ENCODE measurements at places on chromosomes 3 and 15.

GRCh38 chr3:113439606-113440005 lies 1.7 kb downstream of the CFAP44 start:
- no peak for DNase-seq

DNA sequence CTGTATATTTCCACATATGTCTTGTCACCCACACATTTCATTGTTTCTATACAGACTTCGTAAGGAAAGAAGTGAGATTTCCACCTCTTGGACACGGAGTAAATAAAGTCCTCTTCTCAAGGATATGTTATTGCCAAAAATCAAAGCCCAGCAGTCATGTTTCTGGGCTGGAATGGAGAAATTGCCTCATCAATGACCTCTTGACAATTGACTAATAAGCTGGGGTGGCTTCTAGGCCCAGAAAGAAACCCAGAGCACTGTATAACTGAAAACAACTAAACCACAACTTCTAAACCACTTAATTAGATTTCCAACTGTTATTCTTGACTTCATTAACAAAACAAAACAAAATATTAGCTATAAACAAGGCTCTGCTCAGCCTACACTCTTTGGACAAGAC lies 56.4 kb upstream of the SLC24A5 start:
- no peak for DNase-seq

GRCh38 chr3:166052440-166052839 lies 215.2 kb upstream of the BCHE start:
- DNase-seq, result no peak

DNA sequence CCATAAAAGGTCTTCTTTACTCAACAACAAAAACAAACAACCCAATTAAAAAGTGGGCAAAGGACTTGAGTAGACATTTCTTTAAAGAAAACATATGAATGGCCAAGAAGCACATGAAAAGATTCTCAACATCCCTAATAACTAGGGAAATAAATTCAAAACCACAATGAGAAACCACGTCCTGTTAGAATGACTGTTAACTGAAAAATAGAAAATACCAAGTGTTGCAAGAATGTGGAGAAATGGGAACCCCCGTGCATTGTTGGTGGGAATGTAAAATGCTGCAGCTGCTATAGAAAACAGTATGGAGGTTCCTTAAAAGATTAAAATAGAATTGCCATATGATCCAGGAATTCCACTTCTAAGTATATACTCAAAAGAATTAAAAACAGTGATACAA lies 34.8 kb downstream of the NMNAT3 start:
- DNase-seq, result no peak

DNA sequence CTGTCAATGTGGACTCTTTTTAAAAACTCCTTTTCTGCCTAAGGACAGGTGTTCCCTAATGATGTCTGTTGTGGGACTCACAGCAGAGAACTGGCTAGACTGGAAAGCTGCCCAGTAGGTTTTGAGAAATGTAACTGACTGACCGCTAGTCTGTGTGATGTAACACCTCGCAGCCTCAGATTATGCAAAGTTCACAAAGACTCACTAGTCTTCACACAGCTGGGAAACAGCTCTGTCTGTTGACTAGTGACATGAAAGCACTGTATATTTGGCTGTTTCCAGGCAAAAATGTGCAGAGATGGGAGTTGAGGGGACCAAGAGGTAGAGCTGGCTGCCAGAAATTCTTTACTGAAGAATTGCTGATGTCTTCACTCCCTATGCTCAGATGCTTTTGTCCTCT lies 10.3 kb downstream of the PDZRN3 start:
- DNase-seq, result no peak

DNA sequence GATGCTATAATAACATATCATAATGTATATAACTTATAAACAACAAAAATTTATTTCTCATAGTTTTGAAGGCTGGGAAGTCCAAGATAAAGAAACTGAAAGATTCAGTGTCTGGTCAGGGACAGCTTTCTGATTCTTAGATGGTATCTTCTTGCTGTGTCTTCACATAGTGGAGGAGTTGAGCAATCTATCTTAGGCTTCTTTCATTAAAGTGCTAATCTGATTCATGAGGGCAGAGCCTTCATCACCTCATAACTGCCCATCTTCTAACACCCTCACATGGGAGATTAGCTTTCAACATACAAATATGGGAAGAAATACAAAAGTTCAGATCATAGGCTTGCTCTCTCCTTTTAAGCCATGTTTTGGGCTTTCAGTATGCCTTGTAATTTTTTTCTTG lies 774.8 kb upstream of the EPHA6 start:
- no peak for DNase-seq

GRCh38 chr3:124619887-124620599 lies 110.2 kb upstream of the UMPS start:
- DNase-seq, result peak; percentile 31

GRCh38 chr15:81297147-81297572 lies 26.8 kb downstream of the STARD5 start:
- DNase-seq, result no peak

DNA sequence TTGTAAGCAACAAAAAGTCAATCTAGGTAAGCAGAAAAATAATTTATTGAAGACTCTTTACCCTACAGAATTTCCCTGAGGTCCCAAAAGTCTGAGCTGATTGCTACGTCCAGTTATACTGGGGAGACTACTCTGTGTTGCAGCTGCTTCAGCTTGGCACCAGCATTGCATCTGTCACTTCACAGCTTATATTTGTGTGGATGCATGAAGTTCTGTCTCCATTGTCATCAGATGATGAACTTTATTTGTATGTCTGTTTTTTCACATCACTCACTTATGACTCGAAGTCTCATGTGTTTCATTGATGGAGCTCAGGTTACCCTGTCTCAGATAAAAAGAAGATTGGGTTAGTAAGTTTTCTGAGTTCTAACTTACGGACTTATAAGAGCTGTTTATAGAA lies 75.3 kb upstream of the LRRFIP2 start:
- DNase-seq, result no peak

GRCh38 chr3:117026401-117026800 lies 316.8 kb downstream of the TUSC7 start:
- DNase-seq, result no peak

GRCh38 chr3:55766753-55767152 lies 279.6 kb upstream of the WNT5A start:
- DNase-seq, result no peak

DNA sequence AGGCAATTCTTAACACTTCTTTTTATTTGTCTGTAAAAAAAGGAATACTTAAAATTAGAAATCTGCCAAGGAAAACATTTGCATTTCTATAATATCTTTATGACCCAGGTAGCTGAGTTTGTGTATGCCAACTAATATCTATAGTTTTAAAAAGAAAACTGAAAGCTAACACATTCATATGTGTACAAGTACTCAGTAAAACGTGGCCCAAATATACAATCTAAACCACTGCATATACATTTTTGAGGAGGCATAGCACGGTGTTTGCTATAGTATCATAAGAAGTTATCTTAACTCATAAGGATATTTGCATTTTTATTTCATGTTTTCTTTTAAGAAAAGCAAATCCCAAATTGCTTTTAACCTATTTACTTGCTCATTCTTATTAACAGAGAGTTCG lies 172.7 kb downstream of the ZBTB20 start:
- DNase-seq, result no peak

All from CD4-positive, alpha-beta T cell treated with Interleukin-21 for 1 hour (primary cell).